ENCODE measurements at places on chromosomes 16 and 17.
A peak's percentile ranks its signal among the peaks of the same experiment; 100 is the strongest.

DNA sequence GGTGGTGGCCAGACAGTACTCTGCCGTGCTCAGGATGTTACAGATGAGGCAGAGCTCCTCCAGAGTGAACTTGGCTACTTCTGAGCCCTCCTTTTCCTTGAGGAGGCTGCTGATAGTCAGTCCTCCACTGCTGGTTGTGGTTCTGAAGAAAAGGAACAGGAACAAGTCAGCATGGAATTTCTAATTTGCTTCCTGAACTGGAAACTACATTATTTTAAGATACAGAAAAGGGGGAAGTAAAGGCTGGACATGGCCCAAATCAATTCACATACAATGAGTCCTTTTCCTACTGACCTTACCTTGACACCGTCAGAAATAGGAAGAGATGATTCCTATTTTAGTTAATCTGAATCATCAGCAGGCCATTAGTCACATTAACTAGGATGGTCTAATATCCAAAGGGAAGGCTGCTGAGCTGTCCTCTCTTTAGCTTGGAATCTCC, 154.2 kb downstream of the VPS53 start:
- peak; percentile 8 for DNase-seq

DNA sequence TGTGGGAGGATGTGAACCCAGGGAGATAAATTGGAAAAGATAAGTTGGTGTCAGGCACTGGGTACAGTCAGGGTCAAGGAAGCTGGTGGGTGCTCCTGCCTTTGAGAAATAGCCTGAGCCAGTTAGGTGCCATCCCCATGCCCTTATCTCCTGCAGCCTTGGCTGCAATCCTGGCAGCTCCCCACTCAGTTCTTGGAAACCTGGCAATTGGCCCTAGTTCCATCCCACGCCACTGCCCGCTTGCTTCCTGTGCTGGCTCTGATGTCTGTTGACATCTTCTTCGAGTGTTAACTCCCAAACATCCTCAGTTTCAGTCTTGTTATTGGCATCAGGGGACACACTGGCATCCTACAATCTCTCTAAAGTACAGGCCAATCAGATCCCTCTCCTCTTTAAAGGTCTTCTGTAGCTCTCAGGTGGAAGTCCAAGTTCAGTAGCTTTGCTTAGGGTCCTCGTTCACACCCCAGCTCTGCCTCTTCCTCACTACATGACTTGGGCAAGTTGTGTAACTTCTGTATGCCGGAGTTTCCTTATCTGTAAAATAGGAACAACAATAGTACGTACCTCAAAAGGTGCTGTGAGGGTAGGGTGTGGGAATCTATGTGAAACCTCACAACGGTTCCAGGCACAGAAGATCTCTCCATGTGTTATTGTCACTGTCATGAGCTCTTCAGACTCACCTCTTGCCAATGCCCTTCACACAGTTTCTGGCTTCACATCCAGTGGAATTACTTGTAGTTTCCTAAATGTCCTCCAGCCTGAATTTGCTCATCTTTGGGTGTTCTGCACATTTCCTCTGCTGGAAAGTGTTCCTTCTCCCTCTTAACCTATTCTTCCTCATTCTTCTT, 13.5 kb upstream of the PRKAR1A start:
- no peak for DNase-seq

DNA sequence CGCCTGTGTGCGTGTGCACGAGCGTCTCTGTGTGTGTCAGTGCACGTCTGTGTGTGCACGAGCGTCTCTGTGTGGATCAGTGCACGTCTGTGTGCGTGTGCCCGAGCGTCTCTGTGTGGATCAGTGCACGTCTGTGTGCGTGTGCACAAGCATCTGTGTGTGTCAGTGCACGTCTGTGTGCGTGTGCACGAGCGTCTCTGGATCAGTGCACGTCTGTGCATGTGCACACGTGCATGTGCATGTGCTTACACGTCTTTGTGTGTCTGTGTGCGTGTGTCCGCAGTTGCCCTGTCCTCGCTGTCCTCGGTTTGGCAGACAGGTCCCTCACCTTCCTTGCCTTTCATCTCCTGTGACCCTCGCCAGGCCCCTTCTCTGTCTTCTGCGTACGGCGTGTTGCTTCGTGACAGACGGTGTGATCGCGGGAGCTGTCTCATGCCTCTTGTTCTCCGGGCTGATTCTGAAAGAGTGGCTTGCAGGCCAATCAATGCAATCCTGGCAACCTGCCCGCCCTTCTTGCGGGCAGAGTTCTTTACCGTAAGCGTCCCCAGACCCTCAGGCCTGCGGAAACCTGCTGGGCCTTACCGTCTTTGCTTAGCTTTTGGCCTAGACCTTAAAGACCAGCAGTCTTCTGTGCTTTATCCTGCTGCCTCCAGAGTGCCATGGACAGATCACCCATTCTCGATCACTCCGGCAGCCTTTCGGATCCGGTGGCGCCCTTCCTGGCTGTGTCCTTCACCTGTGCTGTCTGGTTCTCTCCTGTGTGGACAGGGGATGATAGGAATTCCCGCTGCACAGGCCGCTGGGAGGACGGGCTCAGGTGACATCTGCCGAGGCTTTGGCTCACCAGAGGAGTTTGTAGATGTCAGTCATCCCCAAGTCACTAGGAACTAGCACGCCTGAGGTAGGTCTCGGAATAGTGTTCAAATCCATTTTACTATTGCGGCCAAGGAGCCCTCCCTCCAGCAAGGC, 18.5 kb downstream of the MLYCD start:
- DNase-seq: no peak

- DNase-seq: no peak
Observed at GRCh38 chr16:67653128-67653788, 6.8 kb downstream of the ACD start.

- DNase-seq: no peak
Observed at GRCh38 chr17:7431231-7431630, 2.6 kb downstream of the SPEM3 start.

DNA sequence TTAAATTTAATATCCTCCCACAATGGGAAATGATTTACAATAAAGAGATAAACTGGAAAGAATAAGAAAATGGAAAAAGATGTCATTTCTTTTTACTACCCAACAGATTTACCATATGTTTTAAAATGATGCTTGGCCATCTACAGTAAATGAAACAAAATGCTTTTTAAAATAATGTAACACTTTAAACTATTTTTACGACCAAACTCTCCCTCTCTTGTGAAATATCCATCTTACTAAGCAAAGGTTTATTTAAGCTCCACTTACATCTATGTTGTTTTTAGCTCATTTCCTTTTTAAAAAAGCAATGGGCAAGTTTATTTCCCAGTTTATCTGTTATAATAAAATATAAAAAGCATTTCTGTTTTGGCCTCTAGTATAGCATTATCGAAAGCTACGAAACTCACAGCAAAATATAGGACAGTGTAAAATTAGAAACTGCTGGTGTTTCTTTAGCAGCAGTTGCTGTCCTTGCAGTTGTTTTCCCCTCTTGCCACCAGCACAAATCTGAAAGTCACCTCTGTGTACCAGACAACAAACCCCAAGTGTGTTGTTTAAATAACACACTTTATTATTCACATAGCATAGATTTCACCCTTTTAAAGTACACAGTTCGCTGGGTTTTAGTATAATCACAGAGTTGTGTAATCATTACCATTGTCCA, 195.1 kb downstream of the CDRT15L2 start:
- DNase-seq: no peak

- no peak for DNase-seq
Observed at GRCh38 chr16:20072874-20073202, 852 bp downstream of the GPR139 start.

DNA sequence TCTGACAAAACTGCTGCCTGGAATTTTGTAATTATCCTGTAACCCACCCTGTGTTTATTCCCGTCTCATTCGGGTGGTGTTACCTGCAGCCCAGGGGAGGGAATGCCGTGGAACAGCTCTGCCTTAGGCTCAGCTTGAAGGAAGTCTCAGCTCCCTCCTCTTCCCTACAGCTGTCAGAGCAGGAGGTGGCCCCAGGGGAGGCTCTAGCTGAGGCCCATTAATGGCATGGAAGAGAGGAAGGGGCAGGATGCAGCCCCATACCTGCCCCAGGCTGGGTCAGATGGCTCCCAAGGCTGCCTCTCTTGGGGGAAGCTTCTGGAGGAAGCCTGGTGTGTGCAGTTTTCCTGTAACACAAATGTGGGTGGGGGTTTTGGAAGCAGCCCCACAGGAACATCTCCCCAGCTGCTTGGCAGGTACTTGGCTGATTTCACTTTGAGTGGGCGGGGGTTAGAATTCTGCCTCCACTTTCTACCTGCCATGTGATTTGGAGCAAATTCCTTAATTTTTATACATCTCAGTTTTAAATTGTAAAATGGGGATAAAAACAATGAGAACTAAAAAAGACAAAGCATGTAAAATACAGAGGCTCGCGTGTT, 103.9 kb downstream of the MGAT5B start:
- DNase-seq: no peak

GRCh38 chr16:17476414-17477259, 5.9 kb upstream of the XYLT1 start:
- no peak for DNase-seq

- peak; percentile 50 for DNase-seq
Observed at GRCh38 chr16:84700446-84701300, 873 bp downstream of the USP10 start.

GRCh38 chr16:698911-699671, 6.5 kb downstream of the FBXL16 start:
- DNase-seq: no peak

DNA sequence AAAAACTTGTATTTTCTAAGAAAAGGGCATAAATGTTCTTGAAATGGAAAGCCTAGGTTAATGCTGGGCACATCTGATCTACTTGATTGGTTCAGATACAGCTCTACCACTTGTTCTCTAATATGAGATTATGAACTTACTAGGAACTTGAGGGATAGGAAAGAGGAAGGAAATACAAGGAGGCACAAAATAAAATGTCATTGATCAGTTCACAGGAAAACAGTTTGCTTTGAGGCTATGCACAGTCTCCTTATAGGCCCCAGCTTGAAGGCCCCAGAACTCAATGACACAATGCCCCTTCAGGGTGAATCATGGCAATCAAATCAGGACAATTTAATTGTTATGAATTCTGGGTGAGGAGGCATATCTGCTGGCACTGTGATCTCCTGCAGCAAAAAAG, 27.1 kb downstream of the NXPH3 start:
- no peak for DNase-seq

DNA sequence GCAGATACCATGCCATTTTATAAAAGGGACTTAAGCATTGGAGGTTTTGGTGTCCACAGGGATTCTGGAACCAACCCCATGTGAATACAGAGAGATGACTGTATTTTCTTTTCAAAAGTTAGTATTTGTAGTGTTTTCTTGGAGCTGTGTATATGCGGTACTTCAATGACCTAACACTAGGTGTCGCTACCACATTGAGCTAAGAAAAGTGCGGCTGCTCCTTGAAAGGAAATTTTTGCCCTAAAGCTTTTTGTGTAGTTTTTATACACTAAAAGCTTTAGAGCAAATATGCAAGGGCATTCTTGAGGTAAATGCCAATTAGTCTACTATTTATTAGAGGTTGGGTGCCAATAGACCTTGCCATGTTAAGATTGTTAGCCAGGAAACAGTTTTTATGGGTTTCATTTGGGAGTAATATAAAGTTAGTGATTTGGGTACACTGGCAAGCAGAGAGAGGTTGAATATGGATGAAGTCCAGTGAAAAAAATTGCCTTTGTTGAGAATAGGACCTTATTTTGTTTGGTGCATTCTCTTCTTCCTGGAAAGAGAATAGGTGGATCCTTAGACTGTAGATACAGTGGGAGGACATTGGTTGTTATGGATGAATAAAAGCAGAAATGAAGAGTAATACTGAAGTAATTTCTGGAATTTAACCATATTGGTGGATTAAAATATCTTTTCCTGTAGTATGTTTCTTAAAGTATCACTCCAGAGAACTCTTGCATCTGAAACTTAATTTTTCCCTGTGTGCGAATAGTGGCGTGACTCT, 43.3 kb downstream of the BCAS3 start:
- peak; percentile 66 for DNase-seq

GRCh38 chr16:76943921-76944320, 247.1 kb upstream of the MON1B start:
- no peak for DNase-seq

GRCh38 chr16:5428932-5429331, 331.3 kb upstream of the EEF2KMT start:
- DNase-seq: no peak

DNA sequence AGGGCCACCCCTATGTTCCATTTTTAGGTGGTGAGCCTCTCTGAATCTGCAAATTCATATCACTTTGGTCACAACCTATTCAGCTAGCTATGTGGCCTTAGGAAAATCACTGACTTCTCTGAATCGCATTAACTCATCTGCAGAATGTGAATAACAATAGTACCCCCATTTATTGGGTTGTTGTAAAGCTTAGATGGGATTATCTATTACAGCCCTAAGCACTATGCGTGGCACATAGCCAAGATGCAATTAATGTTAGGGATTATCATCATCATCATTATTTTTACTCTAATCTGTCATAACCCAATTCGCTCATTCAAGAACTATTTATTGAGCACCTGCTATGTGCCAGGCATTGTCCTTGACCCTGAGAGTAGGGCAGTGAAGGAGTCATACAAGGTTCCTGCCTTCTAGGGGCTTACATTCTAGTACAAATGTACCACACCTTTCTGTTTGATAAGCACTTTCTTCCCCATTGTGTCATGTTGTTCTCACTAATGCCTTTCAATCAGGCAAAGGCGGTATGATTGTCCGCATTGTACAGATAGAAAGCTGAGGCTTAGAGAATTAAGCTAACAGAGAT, 38.5 kb downstream of the CHD9 start:
- DNase-seq: no peak

- DNase-seq: no peak
Observed at GRCh38 chr17:76238847-76239537, 1.3 kb downstream of the RNF157 start.

GRCh38 chr17:79233916-79234551, 159.4 kb downstream of the ENGASE start:
- no peak for DNase-seq

- no peak for DNase-seq
Observed at GRCh38 chr16:23229714-23230113, 47.2 kb downstream of the SCNN1G start.

DNA sequence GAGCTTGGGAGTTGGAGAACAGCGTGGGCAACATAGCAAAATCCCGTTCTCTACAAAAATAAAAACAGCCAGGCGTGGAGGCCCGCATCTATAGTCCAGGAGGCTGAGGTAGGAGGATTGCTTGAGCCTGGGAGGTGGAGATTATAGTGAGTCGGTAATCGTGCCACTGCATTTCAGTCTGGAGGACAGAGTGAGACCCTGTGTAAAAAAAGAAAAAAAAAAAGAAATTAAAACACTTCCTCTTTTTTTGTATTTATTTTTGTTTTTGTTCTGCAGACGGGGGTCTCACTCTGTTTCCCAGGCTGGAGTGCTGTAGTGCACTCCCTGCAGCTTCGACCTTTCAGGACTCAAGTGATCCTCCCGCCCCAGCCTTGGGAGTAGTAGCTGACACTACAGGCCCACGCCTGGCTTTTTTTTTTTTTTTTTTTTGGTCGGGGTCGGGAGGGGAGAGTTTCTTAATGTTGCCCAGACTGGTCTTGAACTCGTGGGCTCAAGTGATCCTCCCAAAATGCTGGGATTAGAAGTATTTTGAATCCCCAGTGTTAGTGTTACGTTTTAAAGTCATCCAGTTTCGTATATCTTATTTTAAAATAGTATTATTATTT, 1.5 kb downstream of the IST1 start:
- no peak for DNase-seq

DNA sequence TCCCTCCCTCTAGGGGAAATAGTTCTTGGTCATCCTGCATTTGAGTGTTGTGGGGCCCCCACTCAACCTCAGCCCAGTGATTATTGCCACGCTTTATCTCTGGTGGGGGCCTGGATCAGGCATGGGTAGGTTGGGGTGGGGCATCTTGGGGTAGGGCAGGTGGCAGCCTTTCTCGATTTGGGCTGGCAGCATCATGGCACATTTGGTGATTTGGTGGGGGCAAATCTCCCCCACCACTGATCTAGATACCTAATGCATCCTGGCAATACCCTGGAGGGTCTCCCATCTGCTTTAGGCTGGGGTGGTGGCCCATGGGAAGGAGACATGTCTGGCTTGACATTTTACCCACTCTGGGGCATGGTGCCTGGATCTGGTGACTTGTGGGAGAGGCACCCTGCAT, 40.2 kb downstream of the NLRP1 start:
- no peak for DNase-seq
